GM04504 (cell line): ENCODE measurements at places on chromosomes 1 and 21.

GRCh38 chr21:37266515-37267221 lies 466 bp downstream of the VPS26C start:
- no peak for DNase-seq

DNA sequence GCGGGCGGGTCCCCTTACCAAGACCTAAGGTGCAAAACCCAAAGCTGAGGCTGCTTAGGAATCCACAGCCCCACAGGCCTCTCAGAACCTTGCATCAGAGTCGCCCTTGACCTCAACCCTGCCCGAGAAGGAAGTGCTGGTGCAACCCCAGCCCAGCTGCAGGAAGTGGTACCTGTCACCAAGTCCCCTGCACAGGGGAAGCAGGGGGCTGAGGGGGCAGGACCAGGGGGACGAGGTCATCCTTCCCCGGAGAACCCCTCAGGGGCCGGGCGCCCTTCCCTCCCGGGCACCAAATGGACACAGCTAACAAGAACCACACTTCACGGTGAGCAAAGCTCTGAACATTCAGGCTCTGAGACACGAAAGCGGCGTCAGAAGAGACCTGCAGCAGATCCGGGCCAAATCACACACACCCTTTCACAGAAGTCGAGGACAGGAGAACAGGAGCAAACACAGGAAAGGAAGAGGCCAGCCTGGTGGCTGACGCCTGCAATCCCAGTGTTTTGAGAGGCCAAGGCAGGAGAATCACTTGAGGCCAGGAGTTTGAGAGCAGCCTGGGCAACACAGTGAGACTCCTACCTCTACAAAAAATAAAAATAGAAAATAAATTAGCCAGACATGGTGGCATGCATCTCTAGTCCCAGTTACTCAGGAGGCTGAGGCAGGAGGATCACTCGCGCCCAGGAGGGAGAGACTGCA lies 6.4 kb downstream of the ITGB2 start:
- no peak for DNase-seq

- DNase-seq = no peak
Observed at GRCh38 chr1:151711044-151711800, 5.4 kb downstream of the CELF3 start.

DNA sequence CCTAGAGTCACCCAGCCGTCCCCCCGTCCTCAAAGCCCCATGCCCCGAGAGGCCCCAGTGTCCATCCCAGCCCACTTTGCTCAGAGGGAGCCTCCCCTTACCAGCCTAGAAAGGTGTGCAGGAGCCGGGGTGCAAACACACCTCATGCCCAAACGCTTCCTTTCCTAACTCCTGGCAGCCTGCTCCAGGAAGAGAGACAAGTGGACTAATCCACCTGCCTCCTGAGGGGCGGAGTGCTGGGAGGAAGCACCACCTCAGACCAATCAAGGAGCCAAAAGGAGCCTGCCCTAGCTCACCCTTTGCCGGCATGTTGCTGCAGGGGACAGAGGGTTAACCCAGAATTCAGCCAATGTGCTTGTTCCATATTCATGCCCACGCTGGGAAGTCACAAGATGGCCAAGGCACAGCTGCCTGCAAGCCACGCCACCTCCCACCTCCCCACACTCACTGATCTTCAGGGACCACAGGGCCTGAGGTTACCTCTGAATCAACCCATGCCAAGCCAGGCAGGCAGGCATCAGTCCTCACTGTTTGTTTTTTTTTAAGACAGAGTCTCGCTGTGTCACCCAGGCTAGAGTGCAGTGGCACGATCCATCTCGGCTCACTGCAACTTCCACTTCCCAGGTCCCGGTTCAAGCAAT lies 27.8 kb downstream of the PLEKHA6 start:
- DNase-seq = no peak

GRCh38 chr21:33857846-33858666 lies 57.5 kb downstream of the ATP5PO start:
- no peak for DNase-seq

GRCh38 chr1:59526240-59526639 lies 229.3 kb downstream of the FGGY start:
- no peak for DNase-seq

DNA sequence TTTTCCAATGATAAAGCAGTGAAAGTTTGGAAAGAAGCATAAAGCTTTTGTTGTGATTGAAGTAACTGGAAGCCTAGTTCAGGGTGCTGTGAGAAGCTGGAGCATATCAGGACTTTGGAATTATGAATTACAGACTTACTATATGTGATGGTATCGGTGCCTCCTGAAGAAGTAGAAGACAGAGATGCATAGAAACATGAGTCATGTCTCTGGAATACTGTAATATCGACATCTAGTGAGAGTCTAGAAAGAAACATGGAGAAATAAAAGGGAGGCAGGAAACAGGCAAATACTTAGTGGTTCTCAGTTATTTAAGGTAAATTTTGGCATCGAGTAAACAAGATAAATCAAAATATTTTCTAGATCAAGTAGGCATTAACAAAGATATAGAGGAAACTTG lies 103.0 kb downstream of the CAMTA1 start:
- DNase-seq = no peak
